Lung (tissue), 17 donors: ENCODE measurements at places on chromosomes 2 and 18. TPM values are rescaled to one million over a fixed set of nuclear protein-coding genes. Genes with fewer than 3 reads are reported as not detected.
A peak's percentile ranks its signal among the peaks of the same experiment; 100 is the strongest.

KCNF1 gene
- 0.06 TPM for polyA plus RNA-seq

SMYD1 gene
- polyA plus RNA-seq, result not detected

ELOA2 gene
- not detected for polyA plus RNA-seq

ALLC gene
- 0.06 TPM for polyA plus RNA-seq

SH3YL1 gene
- polyA plus RNA-seq, result 65.8 TPM

SCTR gene
- 33.8 TPM for polyA plus RNA-seq

- no peak overlapping the region for H3K27ac ChIP-seq
- H3K4me1 ChIP-seq, result peaks cover 5% of the 10 kb centered on the region
- H3K4me3 ChIP-seq, result no peak overlapping the region
- no peaks in the 10 kb centered on the region for H3K27me3 ChIP-seq
These were observed 8.7 kb downstream of the TET3 start for GRCh38 chr2:73993376-73993775.

DNA sequence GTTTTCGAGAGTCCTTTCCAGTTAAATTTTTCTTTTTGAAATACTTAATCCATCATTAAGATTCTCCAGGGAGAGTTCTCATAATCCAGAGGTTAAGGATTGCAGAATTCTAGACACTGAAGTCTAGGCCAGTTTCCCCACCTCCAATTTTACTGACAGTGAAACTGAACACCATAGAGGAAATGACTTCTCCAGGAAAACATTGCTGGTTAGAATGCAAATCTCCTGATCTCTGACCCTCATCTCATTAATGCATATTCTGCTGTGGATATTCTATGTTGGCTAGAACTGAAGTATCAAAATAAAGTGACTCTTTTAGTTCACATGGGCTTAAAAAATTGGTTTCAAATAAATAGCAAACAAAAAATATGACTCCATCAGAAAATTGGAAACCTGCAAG is 105.8 kb upstream of the UGP2 start:
- H3K36me3 ChIP-seq, result no peaks in the 10 kb centered on the region
- no peak overlapping the region for H3K27ac ChIP-seq
- H3K27me3 ChIP-seq, result no peaks in the 10 kb centered on the region
- DNase-seq, result no peak

- H3K4me3 ChIP-seq, result no peak overlapping the region
- H3K36me3 ChIP-seq, result no peaks in the 10 kb centered on the region
- H3K27me3 ChIP-seq, result peaks cover 66% of the 10 kb centered on the region
These were observed 2.3 kb downstream of the FOXI3 start for GRCh38 chr2:88450186-88450585.

DNA sequence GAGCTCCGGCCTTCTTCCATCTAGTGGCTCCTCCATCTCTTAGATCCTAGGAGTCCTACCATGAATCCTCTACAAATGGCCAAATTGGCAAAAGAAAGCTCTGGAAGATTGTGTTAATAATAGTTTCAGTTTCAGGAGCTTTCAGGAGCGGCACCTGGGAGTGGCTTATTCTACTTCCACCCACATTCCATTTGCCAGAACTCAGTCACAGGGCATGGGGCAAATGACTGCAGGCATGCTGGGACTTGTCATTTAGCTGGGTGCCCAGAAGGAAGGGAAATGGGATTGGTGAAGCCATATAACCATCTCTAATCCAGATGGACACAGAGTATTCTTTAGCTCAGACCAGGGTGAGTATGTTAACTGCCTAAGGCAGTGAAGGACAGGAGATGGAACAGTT is 3.6 kb upstream of the LRATD1 start:
- peaks cover 23% of the 10 kb centered on the region for H3K27me3 ChIP-seq
- no peak overlapping the region for H3K4me3 ChIP-seq
- H3K27ac ChIP-seq, result no peak overlapping the region
- H3K36me3 ChIP-seq, result no peaks in the 10 kb centered on the region
- DNase-seq, result peak; percentile 30

- H3K27ac ChIP-seq, result no peak overlapping the region
- H3K27me3 ChIP-seq, result no peaks in the 10 kb centered on the region
- H3K4me3 ChIP-seq, result no peak overlapping the region
- DNase-seq, result no peak
These were observed 53.8 kb downstream of the LRPPRC start for GRCh38 chr2:43941966-43942365.

GRCh38 chr2:230751062-230751461 is 38.4 kb downstream of the CAB39 start:
- H3K27ac ChIP-seq, result no peak overlapping the region
- peak; percentile 54 for DNase-seq
- peaks cover 5% of the 10 kb centered on the region for H3K4me1 ChIP-seq
- no peak overlapping the region for H3K4me3 ChIP-seq
- H3K27me3 ChIP-seq, result no peaks in the 10 kb centered on the region
- H3K36me3 ChIP-seq, result no peaks in the 10 kb centered on the region

GRCh38 chr2:134866498-134867099 is 28.2 kb downstream of the ACMSD start:
- DNase-seq, result no peak
- no peaks in the 10 kb centered on the region for H3K27me3 ChIP-seq
- no peak overlapping the region for H3K27ac ChIP-seq
- no peak overlapping the region for H3K4me3 ChIP-seq

- no peak for DNase-seq
- H3K27ac ChIP-seq, result no peak overlapping the region
- H3K4me3 ChIP-seq, result no peak overlapping the region
- no peaks in the 10 kb centered on the region for H3K36me3 ChIP-seq
- H3K4me1 ChIP-seq, result no peaks in the 10 kb centered on the region
- H3K27me3 ChIP-seq, result no peaks in the 10 kb centered on the region
These were observed 34.3 kb upstream of the OSBPL6 start for GRCh38 chr2:178159966-178160365.
